ENCODE measurements at places on chromosomes 6 and 20. TPM values are rescaled to one million over a fixed set of nuclear protein-coding genes. Genes with fewer than 3 reads are reported as not detected.

Gene WFDC10B
- polyA plus RNA-seq = 0.24 TPM

Gene AARS2
- polyA plus RNA-seq = 7.5 TPM

Gene RBL1
- 4.4 TPM for polyA plus RNA-seq

Gene TRIM40
- 0.58 TPM for polyA plus RNA-seq

- no peak for DNase-seq
These were observed 81.0 kb upstream of the LRFN2 start for GRCh38 chr6:40668203-40668602.

DNA sequence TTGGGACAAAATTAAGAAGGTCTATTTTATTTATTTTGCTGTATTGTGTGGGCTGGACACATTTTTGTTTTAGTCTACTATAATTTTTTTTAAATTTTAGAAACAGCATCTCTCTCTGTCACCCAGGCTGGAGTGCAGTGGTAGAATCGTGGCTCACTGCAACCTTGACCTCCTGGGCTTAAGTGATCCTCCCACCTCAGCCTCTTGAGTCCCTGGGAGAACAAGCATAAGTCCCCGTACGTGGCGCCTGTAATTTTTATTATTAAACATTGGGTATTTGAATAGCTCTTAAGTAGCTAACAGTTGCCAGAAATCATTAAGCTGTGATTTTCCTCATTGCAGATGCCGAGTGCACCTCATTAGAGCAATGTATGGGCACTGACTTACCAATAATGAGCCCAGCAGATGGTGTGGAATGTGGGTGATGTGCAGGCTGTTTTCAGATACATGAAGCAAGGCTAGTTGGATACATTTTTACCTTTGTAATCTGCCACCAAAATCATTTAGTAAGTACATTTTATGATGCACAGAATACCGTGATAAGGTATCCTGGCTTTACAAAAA, 10.3 kb upstream of the MAS1 start:
- DNase-seq = no peak

DNA sequence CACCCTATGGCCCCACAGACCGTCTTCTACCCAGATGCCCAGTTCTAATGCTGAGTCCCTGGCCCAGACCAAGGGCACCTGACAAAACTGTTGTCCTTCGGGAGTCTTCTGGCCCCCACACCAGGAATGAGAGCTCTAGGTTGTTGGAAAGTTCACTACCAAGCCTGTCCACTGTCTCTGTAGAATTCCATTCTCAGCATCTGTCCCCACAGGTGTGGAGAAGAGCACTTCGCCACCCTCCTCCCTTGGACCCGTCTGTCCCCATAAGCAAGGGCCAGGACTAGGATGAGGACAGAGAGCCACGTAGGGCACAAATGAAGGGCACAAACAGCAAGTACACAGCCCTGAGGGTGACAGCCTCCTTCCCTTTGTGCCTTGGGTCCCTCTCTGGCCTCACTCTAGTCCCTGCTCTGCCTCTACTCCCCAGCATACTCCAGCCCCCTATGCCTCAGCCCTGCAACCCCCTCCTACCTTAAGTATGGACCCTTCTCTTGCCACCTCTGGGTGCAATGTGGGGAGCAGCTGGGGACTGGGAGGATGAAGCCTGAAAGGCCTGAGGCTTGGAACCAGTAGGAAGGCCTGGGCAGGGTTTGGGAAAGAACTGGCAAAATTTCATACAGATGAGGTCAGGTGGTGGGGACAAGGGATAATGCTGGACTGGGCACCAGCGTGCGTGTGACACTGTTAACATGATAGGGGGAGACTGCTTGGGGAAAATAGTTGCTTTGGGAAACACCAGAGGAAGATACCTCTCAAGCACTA, 4.3 kb downstream of the LZTS3 start:
- DNase-seq = no peak

- DNase-seq = peak; percentile 46
These were observed 81.1 kb downstream of the STXBP5 start for GRCh38 chr6:147285087-147285855.

DNA sequence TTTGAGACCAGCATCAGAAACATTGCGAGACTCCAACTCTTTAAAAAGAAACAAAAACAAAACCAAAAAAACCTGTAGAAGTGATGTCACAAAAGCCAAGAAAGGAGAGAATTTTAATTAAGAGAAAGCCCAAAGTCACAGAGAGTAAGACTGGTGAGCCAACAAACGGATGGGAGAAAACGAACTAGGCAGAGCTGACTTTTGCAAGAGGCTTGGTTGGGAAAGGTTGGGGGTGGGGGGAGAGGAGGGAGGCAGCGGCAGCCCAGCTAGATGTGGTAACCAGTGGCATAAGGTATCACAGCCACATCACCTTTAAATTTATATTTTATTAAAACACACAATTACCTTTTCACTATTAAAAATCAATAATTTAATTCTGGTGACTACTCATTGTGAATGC, 23.5 kb downstream of the NOL7 start:
- DNase-seq = no peak

DNA sequence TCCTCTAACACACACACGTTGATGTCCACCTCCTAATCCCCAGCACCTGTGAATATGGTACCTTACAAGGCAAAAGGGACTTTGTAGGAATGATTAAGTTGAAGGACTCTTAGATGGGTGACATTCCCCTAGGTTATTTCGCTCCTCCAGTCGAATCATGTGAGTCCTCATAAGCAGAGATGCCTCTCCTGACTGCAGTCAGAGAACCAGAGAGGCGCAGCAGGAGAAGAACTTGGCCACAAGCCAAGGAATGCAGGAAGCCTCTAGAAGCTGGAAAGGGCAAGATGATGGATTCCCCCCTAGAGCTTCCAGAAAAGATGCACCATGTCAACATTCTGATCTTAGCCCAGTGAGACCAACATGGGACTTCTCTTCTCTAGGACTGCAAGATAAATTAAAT, 133.1 kb upstream of the PTPRT start:
- no peak for DNase-seq
